Right ventricle myocardium superior (tissue), 1 donor: ENCODE measurements at places on chromosomes 4 and X. TPM values are rescaled to one million over a fixed set of nuclear protein-coding genes. Genes with fewer than 3 reads are reported as not detected.

Gene CNGA1
- total RNA-seq, result 0.24 TPM

GRCh38 chr4:165828928-165829327 lies 44.1 kb upstream of the TLL1 start:
- no peak for DNase-seq

- DNase-seq, result no peak
Observed at GRCh38 chr4:151475035-151475714, 66.2 kb downstream of the FHIP1A start.

GRCh38 chrX:125398959-125399440 lies 79.3 kb downstream of the TEX13C start:
- DNase-seq, result no peak

DNA sequence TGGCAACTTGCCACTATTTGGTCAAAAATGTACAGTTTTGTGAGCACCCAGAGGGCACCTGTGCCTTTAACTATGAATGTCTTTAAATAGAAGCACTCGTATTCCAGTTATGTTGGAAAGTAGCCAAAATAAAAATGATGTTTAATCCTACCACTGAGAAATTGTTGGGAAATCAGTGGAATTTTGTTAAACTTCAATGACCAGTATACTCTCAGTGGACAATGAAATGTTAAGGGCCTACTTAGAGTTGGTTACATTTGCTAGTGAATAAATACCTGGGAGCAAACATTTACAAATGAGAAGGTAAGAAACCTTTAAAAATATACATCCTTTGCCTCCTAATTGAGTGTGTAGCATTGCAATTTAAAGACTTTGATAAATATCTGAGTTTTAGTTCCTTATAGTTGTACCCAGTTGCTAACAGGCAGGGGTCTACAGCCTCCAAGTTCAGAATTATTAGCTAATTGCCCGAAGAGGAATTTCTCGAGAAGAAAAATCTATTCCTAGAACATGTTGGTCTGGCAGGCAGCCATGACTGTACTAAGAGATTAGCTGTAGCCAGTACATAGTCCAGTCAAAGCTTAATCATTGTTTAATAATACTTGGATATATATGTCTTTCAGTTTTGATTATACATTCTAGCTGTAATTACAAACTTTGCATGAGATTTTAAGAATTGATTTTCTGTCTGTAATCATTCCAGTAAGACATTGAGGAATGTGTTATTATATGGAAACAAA lies 93.2 kb downstream of the IL1RAPL2 start:
- no peak for DNase-seq

- DNase-seq, result no peak
Observed at GRCh38 chr4:185359767-185360446, 35.8 kb downstream of the LRP2BP start.

DNA sequence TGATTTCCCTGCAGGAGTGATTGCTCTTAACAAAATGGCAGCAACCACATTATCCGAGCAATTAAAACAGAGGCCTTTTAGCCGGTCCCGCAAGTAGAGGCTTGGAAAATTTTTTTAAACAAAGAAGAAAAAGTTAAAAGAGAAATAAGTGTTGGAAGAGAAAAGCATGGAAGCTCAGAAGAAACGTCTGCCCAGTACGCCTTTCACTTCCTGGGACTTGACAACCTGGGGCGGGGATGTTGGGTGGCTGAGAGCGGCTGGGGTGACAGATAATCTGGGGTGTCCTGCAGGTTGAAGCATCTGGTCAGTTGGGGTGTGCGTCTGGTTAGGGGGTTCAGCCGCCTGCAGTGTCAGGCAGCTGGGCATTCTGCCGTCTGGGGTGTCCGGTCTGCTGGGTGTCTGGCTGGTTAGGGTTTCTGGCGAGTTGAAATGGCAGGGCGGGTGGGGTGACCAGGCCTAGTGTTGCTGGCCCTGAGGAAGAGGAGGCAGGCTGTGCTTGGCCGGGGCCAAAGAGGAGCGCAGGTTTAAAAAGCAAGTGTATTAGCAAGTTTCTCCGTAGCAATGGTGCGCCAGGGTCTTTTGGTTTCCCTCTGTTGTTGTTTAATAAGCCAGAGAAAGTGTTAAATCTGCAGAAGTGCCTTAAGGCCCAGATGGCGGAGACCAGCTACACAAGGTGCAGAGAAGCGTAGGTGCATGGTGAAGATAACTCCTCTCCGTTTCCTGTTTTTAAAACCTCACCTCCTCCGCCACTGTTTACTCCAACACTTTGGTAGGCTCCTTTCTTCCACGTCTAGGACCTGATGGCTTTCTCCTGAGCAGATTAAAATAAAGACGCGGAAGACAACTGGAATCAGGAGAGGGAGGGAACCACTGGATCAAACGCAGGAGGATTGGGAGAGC lies 5.6 kb downstream of the HAND2 start:
- no peak for DNase-seq

DNA sequence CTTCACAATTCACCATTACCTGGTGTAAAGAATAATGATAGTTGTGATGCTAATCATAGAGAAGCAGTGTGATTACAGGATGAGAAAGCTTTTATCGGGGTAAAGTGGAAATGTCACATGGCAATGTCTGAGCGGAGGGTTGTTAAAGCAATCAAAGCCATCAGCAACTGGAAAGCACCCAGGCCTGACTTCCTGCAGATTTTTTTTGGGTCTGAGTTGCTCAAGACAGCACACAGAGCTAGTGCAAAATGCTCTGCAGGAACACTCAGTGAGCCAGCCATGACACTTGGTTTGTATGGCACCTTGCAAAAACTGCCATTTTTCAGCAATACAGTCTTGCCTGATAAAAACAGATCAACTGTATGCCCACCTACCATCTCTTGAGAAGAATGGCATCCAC lies 152.9 kb downstream of the COL4A6 start:
- no peak for DNase-seq

DNA sequence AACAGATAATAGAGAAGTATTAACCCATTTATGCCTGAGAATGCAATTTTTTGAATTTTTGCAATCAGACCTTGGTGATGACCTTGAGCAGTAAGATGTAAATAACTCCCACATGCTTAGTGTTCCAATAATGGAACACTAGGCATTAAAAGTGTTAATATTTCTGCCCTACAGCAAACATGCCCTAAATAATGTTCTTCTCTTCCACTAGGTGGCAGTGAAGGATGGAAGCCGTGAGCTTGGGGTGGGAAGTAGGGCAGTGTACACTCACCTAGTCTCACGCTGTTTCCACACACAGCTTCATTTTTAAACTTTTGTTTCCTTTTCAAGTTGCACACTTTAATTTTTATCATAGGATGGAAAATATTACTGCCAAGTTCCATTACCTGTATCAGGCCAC lies 613.1 kb upstream of the HS3ST1 start:
- no peak for DNase-seq

- DNase-seq, result no peak
Observed at GRCh38 chr4:145521282-145521681, 39.6 kb downstream of the SMAD1 start.

DNA sequence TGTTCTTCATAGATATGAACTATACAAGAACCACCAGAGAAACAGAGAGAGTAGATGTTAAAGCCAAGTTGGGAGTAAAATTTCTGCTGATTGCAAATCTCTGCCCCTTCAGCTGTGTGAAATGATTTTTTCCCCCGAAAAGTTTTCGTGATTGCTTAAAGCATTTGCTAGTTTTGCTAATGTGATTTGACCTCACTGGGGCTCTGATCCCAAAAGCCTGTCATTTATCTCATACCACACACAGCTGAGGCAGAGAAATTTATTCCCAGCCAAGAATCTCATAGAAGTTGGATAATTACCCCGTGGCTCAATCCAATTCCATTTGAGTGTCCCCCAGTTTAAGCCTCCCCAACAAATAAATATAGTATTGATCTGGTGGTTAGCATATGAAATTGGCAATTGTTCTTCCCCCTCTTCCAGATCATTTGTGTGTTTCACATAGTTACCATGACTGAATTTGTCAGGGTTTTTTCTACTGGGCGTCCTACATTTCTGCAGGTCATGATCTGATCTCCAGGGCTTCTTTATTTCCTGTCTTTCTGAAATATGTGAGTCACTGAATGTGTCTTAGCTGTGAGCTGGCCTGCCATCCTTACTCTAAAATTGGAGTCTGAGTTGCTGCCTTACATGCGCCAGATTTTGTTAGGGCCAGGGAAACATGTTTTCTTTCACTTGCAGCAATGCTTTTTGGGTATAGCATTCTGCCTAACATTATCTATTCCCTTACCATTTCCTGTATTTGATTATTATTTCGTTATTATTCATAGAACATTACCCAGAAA lies 167.5 kb upstream of the FRMPD4 start:
- DNase-seq, result no peak

DNA sequence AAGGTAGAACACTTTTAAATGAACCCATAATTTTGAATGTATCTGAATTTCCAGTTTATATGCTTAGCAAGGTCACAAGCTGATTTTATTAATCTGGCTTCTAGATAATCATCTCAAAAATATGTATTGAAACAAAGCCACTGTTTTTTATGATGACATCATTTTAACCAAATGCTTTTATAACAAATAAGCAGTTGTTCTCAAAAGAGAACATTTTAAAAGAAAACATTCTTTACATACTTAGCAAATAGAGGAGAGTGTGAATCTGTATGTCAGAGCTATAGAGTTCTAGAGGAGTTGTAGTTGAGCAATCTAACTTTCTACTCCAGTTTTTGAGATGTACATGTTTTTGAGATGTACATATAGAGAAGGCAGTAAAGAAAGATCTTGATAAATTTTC lies 42.5 kb downstream of the LAMP2 start:
- no peak for DNase-seq

- no peak for DNase-seq
Observed at GRCh38 chr4:178086320-178086719, 644.1 kb upstream of the AGA start.

- no peak for DNase-seq
Observed at GRCh38 chr4:15239866-15240265, 188.0 kb upstream of the C1QTNF7 start.

- no peak for DNase-seq
Observed at GRCh38 chr4:2702361-2702760, 53.8 kb downstream of the TNIP2 start.

- DNase-seq, result no peak
Observed at GRCh38 chr4:109206620-109207019, 95.8 kb downstream of the COL25A1 start.

GRCh38 chr4:130632731-130633604 lies 1537.0 kb downstream of the C4orf33 start:
- DNase-seq, result no peak

- DNase-seq, result no peak
Observed at GRCh38 chr4:112939901-112940300, 109.6 kb upstream of the ANK2 start.
